ENCODE measurements at places on chromosomes 5 and 9. TPM values are rescaled to one million over a fixed set of nuclear protein-coding genes. Genes with fewer than 3 reads are reported as not detected.

Gene AMBP
- not detected for total RNA-seq

Gene GNA14
- total RNA-seq = not detected

Gene ARHGEF37
- 1.1 TPM for total RNA-seq

Gene OR1N1
- not detected for total RNA-seq

Gene CD14
- 0.41 TPM for total RNA-seq

DNA sequence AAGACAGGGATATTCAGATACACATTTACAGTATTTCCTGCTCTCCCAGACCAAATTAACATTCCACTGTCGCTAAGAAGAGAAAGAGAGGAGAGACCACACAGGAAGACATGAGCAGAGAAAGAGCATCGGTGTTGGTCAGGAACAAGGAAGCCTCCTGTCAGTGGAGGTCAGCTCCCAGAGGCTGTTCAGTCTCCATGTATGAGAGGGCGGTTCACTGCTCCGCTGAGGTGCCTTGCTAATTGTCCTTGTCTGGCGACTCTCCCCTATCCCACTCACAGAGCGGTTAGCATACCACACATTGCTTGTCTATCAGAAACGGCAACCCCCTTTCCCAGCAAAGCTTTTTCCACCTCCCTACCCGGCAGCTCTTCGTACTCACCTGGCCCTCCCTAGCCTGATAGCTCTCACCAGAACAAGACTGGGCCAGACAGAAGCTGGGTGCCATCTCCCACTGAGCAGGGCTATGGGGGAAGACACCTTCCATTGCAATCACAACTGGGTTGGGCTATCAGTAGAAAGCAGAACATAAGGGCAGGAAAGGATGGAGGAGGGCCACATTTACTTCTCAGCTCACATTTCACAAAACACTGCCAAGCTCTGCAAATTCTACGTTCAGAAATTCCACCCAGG lies 58.6 kb upstream of the LMNB1 start:
- H3K27me3 ChIP-seq = no peaks in the 10 kb centered on the region
- H3K36me3 ChIP-seq = no peaks in the 10 kb centered on the region
- no peak for DNase-seq
- H3K27ac ChIP-seq = no peak overlapping the region
- no peak overlapping the region for H3K4me3 ChIP-seq

DNA sequence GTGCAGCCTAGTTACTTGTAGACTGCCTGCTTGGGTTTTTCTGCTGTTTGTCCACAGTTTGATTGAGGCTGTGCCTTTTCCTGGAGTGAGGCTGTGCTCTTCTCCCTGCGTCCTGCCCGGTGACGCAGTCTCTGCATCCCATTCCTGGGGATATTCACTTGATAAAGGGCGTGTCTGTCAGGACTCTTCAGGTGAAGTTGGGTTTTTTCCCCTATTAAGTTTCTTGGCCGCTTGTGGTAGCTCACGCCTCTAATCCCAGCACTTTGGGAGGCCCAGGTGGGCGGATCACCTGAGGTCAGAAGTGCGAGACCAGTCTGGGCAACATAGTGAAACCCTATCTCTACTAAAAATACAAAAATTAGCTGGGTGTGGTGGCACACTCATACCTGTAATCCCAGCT lies 50.0 kb upstream of the SUSD3 start:
- peaks cover 42% of the 10 kb centered on the region for H3K36me3 ChIP-seq
- H3K27ac ChIP-seq = peak overlapping the region; percentile 55
- DNase-seq = no peak
- no peaks in the 10 kb centered on the region for H3K27me3 ChIP-seq
- peaks cover 18% of the 10 kb centered on the region for H3K4me1 ChIP-seq
- no peak overlapping the region for H3K4me3 ChIP-seq

- H3K27ac ChIP-seq = peak overlapping the region; percentile 78
- no peaks in the 10 kb centered on the region for H3K27me3 ChIP-seq
- H3K4me3 ChIP-seq = no peak overlapping the region
- peaks cover 48% of the 10 kb centered on the region for H3K4me1 ChIP-seq
- DNase-seq = no peak
These were observed 43.2 kb upstream of the IL7R start for GRCh38 chr5:35813521-35813920.

- no peaks in the 10 kb centered on the region for H3K4me1 ChIP-seq
- DNase-seq = no peak
- no peak overlapping the region for H3K4me3 ChIP-seq
- no peaks in the 10 kb centered on the region for H3K36me3 ChIP-seq
These were observed 46.5 kb downstream of the EPB41L4A start for GRCh38 chr5:112372543-112372942.

GRCh38 chr9:93126151-93126781 lies 7.8 kb downstream of the NINJ1 start:
- peak; percentile 7 for DNase-seq
- peaks cover 49% of the 10 kb centered on the region for H3K4me1 ChIP-seq
- peak overlapping the region; percentile 87 for H3K27ac ChIP-seq

DNA sequence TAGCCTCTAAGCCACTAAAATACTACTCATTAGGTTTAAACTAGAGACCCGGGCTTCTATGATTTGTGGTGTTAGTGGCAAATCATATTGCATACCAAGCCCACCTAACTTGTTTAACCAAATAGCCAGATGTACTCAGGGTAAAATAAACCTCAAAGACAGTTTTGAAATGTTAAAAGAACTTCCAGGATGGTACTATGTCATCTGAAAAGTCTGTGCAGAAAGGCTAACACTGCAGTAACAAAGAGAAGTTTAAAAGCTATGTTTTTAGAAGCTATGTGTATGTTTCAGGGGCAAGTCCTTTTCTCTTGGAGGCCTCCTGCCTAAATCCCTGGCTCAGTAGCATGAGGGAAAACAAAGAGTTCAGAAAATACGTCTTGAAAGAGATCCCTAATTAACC lies 84.9 kb upstream of the IL7R start:
- peaks cover 5% of the 10 kb centered on the region for H3K36me3 ChIP-seq
- no peaks in the 10 kb centered on the region for H3K27me3 ChIP-seq
- no peak for DNase-seq
- peaks cover 48% of the 10 kb centered on the region for H3K4me1 ChIP-seq
- no peak overlapping the region for H3K4me3 ChIP-seq

- H3K27me3 ChIP-seq = no peaks in the 10 kb centered on the region
- peak; percentile 74 for DNase-seq
These were observed 995 bp downstream of the IPPK start for GRCh38 chr9:92668746-92669526.

- no peaks in the 10 kb centered on the region for H3K4me1 ChIP-seq
- H3K27me3 ChIP-seq = peaks cover 2% of the 10 kb centered on the region
- no peak for DNase-seq
- no peak overlapping the region for H3K27ac ChIP-seq
- H3K4me3 ChIP-seq = no peak overlapping the region
These were observed 150.1 kb upstream of the STK32A start for GRCh38 chr5:147084702-147085101.

DNA sequence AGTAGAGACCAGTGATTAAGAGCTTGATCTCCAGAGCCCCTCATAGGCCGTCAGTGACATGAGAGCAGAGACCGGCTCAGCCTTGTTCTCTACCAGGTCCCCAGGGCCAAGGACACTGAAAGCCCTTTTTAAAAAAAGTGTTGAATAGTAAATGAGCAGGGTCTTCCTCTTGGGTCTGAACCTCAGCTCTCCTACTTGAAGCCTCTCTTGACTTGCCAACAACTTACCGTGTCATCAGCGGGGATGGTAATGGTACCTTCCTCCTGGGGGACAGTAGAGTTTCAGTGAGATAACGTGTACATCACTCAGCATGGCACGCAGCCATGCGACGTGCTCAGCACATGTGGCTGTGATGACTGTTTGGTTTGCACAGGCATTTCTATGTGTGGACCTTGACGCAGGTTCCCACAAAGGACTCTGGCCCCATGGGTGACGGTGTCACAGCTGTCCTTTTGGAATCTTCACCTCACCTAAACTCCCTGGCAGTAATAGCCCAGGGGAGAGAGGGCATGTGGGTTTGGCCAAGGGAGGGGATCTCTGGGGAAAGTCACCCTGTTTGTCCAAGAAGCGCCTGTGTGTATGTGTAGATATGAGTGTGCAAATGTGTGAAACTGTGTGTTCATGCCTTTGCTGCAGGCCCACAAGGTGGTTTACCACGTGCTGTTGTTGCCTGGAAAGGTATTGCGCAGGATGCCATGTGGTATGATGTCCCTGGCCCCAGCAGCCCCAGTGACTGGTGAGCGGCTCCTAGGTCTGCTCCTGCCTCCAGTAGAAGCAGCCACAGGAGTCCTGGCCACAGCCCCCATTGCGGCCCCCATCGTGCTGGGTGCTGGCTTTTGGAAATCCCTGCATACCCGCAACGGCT lies 18.7 kb downstream of the ERGIC1 start:
- H3K27me3 ChIP-seq = no peaks in the 10 kb centered on the region
- no peak overlapping the region for H3K4me3 ChIP-seq
- peaks cover 64% of the 10 kb centered on the region for H3K4me1 ChIP-seq
- H3K36me3 ChIP-seq = peaks cover 3% of the 10 kb centered on the region
- H3K27ac ChIP-seq = peak overlapping the region; percentile 86
- DNase-seq = peak; percentile 61

DNA sequence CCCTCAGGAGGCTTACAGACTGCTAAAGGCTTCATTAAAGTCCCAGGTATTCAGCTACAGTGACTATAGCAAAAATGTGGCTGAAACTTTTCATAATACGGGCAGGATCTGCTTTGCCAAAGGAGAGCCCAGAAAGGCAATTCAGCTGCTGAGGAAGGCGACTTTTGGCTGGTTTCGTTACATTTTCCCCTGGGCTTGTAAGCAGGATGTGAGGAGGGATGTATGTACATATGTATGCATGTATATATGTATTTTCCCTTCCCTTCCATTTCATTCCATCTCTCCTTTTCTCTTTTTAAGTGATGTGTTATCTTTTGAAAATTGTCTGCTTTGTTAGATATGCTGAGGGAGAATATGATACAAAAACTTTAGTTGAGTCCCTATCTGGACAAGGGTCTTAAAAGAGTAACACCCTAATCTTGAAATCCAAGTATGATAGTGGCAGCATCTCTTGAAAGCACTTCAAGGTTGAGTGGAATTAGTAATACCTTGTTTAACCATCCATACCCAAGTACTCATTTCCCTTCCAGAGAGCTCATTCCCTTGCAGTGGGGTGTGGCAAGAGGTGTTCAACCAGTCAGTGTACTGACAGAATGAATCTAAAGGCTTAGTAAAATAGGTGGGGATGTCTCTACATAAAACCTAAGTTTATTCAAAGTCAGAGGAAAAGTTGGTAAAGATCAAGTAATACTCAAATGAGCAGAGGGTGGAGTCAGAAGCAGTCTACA lies 28.7 kb downstream of the RAD1 start:
- H3K4me1 ChIP-seq = no peaks in the 10 kb centered on the region
- no peak for DNase-seq
- peaks cover 5% of the 10 kb centered on the region for H3K27me3 ChIP-seq
- no peak overlapping the region for H3K27ac ChIP-seq
- H3K36me3 ChIP-seq = no peaks in the 10 kb centered on the region

DNA sequence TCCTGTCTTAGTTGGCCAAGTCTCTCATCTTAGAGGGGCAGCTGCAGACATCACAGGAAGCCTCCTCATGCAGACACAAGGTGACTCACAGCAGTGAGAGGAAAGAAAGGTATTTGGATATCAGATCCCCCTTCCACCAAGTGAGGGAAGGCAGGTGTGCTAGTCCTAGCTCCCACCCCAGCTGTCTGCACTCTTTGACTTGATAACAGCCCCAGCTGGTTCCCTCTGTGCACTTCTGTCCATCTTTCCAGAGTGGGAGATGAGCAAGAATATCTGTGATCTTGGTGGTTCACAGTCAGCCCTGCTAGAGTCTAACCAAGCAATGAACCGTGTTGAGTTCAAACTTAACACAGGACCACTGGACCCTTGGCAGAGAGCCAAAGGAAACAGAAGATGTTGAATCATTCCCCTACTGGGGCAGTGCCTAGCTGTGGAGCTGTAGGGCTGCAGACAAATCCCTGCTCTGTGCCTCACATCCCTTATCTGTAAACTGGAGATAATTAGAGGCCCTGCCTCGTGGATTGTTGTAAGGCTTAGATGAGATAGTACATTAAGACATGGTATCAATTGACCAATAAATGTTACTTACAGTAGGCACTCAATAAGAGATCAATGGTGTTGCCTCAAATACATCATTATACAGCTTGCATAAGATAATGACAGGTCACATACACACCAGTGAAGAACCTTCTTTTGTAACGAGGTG lies 39.1 kb downstream of the SH3RF2 start:
- H3K4me3 ChIP-seq = no peak overlapping the region
- H3K4me1 ChIP-seq = no peaks in the 10 kb centered on the region
- no peak for DNase-seq
- H3K27me3 ChIP-seq = peaks cover 1% of the 10 kb centered on the region

- no peaks in the 10 kb centered on the region for H3K36me3 ChIP-seq
- no peak within 1 kb of the TSS for H3K4me3 ChIP-seq
- no peak for DNase-seq
- H3K4me1 ChIP-seq = peaks cover 5% of the 10 kb centered on the region
- H3K27ac ChIP-seq = no peak within 1 kb of the TSS
- H3K27me3 ChIP-seq = peaks cover 62% of the 10 kb centered on the region
These were observed at the start of gene GRIN1 for GRCh38 chr9:137138722-137139467. TSS of gene GRIN1 (plus strand) at chr9:137139154. CDS start at chr9:137139487, 333 bp downstream.

DNA sequence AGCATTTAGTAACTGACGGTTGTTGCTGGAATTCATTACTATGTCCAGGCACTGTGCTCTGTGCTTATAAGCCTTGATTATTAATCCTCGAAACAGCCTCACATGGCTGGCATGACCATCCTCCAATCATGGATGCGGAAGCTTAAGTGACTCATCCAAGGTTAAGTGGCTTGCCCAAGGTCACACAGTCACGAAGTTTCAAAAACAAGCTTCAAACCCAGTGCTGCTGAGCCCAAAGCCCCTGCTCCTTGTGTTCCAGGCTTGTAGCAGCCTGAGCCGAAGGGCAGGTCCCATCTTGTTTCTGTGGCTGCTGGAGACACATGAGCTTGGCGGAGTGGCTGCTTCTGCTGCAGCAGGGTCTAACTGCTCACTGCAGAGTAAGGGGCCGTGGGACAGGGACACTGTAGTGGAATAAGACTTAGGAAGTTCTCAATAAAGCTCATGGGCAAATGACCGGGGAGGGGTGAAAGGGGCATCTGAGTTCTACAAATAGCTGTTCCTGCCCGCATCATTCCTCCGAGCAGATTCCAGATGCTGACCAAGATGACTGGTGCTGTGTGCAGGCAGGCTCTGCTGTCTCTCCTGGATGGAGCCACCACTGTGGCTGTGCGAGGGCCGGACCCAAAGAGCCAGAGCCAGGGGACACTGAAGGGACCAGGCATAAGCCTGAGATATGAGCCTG lies 32.4 kb downstream of the WHRN start:
- H3K4me1 ChIP-seq = peaks cover 17% of the 10 kb centered on the region
- H3K4me3 ChIP-seq = no peak overlapping the region
- DNase-seq = no peak
- H3K36me3 ChIP-seq = no peaks in the 10 kb centered on the region
- no peak overlapping the region for H3K27ac ChIP-seq
- H3K27me3 ChIP-seq = peaks cover 5% of the 10 kb centered on the region

GRCh38 chr5:103582364-103582763 lies 19.8 kb upstream of the NUDT12 start:
- no peak overlapping the region for H3K27ac ChIP-seq
- peak; percentile 24 for DNase-seq
- H3K27me3 ChIP-seq = peaks cover 2% of the 10 kb centered on the region
- no peak overlapping the region for H3K4me3 ChIP-seq
- no peaks in the 10 kb centered on the region for H3K4me1 ChIP-seq
